ENCODE measurements at places on chromosomes 4 and X.

- no peak for DNase-seq
These were observed 828.6 kb downstream of the ADGRL3 start for GRCh38 chr4:62028745-62029144.

DNA sequence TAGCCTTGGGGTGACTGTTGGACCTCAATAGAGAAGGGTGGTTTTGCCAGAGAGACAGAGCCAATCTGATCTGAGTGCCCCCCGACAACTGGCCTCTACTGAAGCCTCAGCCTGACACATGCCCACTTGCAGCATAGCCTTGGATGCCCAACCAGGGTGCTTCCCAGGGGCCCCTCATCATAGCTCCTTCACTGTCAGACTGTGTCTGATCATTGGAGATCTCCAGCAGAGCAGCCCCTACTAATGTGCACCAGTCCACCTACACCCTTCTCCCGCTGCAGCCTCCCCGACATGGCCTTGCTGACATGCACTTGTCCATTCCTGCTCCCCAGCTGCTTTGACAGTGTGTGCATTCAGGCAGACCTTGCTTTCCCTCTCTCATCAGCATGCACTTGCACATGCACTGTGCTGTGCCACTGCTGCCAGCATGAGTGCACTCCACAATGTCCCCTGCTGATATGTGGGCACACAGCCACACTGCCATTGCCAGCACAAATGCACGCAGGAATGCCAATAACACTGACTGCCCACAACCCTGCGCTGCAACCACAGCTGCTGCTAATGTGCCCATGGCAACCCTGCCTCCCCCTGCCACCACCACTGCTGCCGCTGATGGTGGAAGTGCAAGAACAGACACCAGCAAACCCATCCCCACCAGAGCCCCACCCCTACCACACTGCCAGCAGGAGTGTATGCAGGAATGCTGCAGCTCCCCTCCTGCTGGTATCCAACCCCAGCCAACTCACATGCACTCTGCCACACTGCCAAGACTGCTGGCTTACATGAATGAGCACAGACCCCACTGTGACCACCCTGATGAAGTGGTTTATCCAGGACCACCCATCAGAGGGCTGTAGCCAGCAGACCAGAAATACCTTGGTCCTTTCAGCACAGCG is 68.1 kb upstream of the ZMAT1 start:
- DNase-seq: no peak

- DNase-seq: no peak
These were observed 23.3 kb downstream of the PHOX2B start for GRCh38 chr4:41725254-41725653.

DNA sequence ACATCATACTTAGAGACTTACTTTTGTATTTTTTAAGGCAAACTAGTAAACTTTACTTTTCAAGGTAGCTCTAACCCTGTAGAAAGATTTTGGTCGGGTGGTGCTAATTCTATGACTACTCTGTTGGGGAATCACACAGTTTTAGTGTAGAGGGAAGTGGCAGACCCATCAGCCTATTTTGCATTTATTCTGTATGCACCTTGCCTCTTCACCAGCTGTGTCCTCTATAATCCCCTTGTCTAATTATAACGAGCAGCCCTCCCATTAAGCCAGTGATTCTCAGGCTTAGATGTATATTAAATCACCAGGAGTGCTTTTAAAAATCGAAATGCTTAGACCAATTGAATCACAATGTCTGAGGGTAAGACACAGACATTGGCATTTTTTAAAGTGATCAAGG is 78.1 kb downstream of the GALNT7 start:
- DNase-seq: no peak

- DNase-seq: no peak
These were observed 56.4 kb downstream of the PGRMC1 start for GRCh38 chrX:119292445-119292844.

- DNase-seq: no peak
These were observed 43.0 kb upstream of the NHSL2 start for GRCh38 chrX:71867680-71868079.

DNA sequence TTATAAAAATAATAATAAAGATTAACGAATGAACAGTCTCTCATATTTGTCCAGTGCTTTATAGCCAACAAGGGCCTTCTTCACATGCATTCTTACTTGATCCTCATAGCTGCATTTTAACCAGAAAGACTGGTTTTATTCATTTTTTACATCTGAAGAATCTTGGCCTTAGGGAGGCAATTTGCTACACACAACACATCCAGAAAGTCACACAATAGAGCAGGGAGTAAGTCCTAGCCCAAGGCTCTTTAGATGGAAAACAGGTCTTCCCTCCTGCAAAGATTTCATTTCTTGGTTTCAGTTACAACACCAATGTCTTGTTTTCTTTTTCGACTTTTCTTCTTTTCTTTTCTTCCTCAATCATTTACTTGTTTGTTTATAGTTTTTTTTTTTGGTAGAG is 13.0 kb upstream of the C1GALT1C1 start:
- DNase-seq: no peak

DNA sequence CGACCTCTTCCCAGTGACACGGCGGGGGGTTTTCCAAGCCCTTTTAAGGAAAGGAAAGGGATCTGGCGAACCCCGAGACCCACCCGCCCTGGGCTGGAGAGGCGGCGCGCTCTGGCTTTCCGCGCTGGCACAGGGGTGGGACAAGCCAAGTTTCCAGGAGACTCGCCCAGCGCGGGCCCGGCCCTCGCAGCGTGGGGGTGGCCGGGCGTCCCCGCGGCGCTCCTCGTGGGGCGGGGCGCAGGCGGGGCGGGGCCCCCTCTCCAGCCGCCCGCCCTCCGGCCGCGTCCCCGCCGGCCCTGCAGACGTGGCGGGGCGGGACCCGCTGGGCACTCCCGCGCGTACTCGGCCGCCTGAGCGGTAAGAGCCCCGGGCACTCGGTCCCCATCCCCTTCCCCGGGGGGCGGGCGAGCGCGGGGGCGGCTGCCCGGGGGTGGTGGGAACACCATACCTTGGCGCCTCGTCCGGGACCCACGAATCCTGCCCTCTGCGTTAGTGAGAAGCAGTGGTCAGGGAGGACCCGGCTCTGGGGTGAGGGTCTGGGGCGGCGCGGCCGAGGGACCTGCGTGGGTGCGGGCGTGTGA is at the start of gene FAM114A1:
Gene FAM114A1, plus strand, starts transcription at position 329 of the 581 bp plus-strand sequence. CDS start 10,273 bp downstream, outside the sequence.
- no peak for DNase-seq

- DNase-seq: no peak
These were observed 5.1 kb downstream of the FBXL5 start for GRCh38 chr4:15649914-15650545.
